ENCODE measurements at places on chromosomes 5 and 9.
A peak's percentile ranks its signal among the peaks of the same experiment; 100 is the strongest.

- no peak for DNase-seq
Observed at GRCh38 chr5:92064993-92065392, 681.9 kb upstream of the ARRDC3 start.

DNA sequence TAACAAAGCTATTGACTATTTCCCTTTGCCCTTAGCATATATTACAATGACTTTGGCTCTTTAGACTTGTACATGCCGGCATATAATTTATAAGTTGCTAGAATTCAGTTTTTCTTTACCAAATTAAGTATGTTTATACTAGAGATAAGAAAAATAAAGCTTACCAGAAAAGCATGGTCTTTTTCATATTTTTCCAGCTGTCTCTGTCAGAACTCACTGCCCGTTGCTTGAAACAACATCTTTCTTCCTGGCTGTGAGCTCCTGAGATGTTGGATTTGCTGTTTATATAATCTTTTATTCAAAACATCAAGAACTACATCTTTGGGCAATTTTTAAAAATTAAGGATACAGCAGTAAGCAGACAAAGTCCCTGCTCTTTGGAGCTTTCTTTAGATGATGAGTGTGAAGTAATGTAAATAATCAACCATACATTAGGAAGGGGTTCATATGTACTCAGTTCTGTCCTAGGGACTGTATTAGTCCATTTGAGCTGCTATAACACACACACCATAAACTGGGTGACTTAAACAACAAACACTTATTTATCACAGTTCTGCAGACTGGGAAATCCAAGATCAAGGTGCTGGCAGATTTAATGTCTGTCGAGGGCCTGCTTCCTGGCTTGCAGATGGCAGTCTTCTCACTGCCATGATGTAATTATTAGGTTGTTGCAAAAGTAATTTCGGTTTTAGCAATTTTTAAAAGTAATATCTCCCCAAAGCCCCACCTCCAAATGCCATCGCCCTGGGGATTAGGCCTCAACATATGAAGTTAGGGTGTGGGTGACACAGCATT is 45.4 kb upstream of the RANBP3L start:
- no peak for DNase-seq

- no peak for DNase-seq
Observed at GRCh38 chr9:109715344-109715743, 64.7 kb upstream of the PALM2AKAP2 start.

DNA sequence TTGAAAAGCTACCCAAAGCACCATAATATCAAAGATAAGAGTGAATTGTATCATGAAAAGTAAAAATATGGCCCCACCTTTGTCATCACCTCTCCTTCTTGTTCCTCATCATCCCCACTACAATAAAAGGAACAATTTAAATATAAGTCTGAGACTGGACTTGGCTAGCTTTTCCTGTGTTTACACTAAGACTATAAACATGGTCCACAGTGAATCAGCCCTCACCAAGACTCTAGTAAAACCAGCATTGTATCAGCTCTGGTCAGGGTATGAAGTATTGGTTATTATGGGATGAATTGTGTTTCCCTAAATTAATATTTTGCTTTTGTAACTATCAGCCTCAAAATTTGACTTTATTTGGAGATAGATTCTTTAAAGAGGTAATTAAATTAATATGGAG is 105.4 kb downstream of the SLC25A46 start:
- DNase-seq: no peak

DNA sequence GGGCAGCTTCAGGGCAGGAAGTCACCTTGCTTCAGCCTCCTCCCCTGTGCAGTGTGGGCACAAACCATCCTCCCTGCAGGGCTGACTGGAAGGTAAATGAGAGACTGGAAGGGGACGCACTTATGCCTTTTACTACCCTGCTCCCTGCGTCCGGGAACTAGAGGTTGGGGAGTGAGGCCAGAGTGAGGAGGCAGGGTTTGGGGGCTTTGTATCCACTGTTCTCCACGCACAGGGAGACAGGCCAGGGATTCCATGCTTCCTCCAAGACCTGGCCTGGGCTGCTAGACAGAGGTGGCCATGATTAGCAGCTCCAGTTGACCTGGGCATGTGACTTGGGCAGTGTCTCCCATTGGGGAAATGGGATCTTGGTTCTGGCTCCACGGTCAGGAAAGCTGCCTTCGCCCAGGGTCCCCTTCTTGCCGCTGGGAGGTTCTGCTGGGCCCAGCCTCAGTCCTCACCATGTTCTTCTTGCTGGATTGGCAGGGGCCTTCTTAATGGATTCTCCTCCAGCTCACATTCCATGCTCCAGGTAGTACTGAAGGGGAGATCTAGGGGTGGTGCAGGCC is 37.0 kb upstream of the PSD2 start:
- DNase-seq: no peak

DNA sequence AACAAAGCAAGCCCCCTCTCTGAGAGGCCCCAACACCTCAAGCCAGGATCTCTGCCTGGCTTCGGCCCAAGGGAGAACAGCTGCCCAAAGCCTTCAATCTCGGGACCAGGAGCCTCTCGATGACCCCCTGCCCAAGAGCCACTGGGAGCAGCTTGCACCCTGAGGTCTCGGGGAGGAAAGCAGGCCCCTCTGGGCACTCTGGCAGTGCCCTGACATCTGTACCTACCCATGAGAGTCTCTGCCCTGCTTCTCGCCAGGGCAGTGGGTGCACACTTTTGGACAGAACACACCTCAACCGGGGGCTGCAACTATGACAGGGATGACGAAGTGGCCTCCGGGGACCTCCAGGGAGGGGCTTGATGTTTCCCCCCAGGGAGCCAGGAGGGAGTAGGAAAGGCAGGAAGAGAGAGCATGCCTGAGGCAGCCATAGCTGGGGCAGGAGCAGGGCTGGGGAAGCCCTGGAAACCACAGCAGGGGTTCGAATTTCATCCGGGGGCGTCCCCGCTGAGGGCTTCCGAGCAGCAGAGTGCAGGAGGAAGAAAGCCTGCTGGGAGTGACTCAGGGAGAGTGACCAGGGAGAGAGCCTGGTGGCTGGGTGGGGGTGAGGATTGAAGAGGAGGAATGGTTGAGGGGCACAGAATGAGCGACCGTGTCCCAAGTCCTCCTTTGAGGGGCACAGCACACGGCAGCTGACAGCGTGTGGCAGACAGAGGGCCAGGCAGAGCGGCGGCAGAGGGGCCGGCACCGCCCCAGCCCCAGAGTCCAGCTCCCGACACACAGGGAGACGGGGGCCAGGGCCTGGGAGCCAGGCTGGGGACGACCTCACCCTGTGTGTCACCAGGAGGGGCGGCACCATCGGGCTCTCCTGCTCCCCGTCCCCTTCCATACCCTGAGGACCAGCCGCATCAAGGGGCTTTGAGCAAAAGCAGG is 1.8 kb downstream of the LPCAT1 start:
- peak; percentile 83 for DNase-seq

GRCh38 chr9:114007991-114008666 is 70.0 kb downstream of the AMBP start:
- peak; percentile 59 for DNase-seq

DNA sequence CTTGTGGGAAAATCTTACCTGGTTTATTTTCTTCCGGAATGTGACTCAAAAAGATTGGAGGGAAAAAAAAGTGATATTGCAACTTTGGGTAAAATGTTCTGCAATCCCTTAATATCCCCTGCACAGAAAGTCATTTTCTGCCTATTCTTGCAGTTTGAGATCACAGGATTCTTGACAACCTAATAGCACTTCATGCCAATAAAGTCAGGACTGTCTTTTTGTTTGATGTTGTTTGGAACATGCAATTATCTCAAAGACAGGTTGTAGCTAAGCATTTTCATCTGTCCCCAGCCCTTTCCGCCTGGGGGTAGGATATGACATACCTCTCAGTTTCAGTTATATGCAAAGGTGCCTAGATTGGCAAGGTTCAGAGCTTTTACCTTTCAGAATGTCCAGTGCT is 63.9 kb downstream of the ALDH1A1 start:
- no peak for DNase-seq

GRCh38 chr9:3863686-3864085 is 337.9 kb upstream of the RFX3 start:
- no peak for DNase-seq

DNA sequence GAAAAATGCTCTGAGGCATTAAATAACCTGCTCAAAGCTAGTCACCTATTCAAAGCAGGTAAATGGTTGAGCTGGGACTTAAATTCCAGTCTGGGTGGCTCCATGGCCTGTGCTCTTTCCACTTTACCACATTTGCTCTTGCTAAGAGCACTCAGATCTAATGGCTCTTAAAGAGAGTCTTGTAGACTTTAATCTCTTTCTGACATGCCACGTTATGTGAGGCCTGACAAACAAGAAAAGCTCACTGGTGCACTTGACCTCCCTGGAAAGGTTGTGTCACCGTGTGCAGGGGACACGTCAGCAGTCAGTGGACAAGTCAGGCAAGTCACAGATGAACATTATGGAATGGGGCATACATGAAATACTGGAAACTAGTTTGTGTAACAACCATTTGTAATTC is 129.9 kb upstream of the RPS23 start:
- DNase-seq: no peak

DNA sequence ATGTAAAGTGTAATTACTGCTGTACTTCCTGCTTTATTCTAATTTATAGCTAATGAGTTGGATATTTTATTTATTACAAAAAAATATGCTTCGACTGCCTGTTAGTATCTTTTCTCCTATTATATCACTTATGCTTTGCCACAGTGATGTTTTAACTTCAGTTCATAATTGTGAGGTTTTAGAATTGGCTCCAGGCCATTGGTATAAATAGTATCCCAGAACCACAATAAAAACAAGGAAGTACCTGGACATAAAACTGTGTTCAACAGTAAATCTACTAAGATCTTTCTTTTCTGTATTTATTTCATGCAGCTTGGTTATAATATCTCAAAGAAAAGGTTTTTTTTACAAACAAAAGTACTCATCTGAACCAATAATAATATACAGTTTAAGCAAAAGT is 354.3 kb upstream of the CDH9 start:
- no peak for DNase-seq

GRCh38 chr5:53997736-53998627 is 312.4 kb downstream of the ARL15 start:
- no peak for DNase-seq

GRCh38 chr5:98510143-98510985 is 263.1 kb upstream of the RGMB start:
- DNase-seq: no peak

GRCh38 chr9:130129432-130130061 is 42.7 kb upstream of the NCS1 start:
- no peak for DNase-seq

- DNase-seq: no peak
Observed at GRCh38 chr5:169003721-169004541, 297.0 kb downstream of the SLIT3 start.

DNA sequence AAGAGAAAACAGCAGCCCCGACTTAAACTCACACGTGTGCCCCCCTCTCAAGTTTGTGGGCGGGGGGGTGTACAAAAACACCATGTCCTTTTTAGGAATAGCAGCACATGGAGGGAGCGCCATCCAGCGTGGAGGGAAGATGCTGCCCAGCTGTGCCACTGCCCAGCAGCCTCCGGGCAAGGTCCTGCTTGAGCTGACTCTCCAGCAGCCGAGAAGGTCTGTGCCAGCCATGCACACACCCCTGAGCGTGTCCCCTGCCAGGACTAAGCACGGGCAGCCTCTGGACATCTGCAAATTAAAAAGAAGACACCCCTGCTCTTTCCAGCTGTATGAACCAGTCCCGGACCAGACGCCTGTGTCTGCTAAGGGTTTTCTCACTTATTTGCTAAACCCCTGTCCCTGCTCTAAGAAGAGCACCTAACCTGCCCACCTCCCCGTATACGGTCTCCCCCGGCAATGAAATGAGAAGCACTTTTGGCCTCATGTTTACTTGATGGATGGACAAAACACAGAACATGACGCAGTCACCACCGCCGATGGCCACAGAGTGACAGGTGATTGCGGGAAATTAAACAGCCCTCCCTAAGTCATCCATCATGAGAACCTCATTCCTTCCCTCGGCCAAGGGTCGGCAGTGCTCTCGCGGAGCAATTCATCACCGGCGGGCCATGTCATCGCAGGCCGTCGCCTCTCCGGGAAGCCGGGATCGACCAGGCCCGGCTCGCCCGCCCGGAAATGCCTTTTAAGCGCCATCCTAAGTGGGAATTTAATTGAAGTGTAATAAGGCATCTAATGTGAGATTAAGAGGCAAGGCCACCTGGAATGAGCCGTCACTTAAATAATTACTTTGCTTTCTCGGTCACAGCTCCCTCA is 96.9 kb downstream of the OLFM1 start:
- no peak for DNase-seq

DNA sequence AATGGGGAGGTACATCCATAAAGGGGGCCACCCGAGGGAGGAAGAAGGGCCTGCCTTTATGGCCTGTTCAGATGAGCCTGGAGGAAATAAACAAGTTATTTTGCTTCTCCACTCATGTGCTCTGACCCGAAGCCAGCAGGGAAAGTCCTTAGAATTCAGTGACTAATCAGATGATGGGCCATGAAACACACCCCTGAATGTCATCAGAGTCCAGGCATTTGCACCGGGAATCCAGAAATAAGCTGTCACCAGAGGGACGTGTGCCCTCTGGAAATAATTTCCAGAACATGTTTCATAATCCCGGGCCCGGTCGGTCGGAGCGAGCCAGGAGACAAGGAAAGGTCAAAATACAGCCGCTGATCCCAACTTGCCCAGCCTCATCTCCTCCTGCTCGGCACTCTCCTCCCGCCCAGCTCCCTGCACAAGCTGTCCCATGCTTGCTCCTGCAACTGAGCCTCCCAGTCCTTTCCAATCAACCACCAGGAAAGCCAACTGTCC is 73.6 kb upstream of the ZNF622 start:
- DNase-seq: no peak

GRCh38 chr5:88660264-88660946 is 222.6 kb downstream of the MEF2C start:
- no peak for DNase-seq

- DNase-seq: no peak
Observed at GRCh38 chr9:132144708-132145365, 17.0 kb upstream of the NTNG2 start.
